Stimulated activated CD4-positive, alpha-beta T cell treated with anti-CD3 and anti-CD28 coated beads, Interleukin-1b, Interleukin-23, amount 100 ng/mL, for 1 hour (primary cell): ENCODE measurements at places on chromosomes 13 and 19.

DNA sequence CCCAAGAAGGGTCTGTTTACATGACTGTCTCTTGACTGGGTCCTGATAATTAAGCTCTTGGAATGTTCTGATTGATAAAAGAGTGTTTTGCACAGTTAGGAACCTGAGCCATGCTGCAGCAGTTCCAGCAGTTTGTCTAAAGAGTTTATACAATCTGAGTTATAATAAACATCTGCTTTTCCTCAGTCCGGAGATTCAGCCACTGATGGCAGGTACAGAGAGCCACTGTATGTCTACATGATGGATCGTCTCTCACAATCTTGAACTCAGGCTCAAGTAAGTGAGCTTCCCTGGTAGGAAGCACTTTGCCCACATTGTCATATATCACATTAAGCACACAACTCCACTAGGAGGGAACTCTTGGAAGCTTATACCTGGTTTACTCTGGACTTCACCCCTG lies 84.3 kb downstream of the UGGT2 start:
- no peak for DNase-seq

- no peak for DNase-seq
Measured at GRCh38 chr13:77298426-77298825, 28.5 kb downstream of the MYCBP2 start.

- DNase-seq = no peak
Measured at GRCh38 chr19:12786952-12787351, 4.3 kb upstream of the JUNB start.

GRCh38 chr13:42762917-42763316 lies 18.5 kb upstream of the FAM216B start:
- no peak for DNase-seq

DNA sequence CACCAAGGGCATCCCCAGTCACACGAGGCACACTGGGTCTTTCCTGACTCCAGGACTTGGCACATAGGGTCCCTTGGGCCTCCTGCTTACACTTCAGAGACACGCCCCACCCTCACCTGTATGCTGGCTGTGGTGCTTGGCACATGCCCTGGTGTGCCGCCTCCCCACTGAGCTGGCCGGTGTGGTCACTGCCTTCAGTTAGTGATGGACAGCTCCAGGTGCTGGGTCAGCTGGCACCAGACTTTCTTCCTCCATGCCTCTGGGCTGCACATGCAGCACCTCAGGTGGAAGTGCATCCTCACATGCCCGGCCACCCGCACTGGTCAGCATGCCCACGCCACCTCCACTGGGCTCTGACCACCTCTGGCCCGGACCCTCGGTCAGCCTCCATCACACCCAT lies 52.9 kb downstream of the KLF2 start:
- DNase-seq = no peak

DNA sequence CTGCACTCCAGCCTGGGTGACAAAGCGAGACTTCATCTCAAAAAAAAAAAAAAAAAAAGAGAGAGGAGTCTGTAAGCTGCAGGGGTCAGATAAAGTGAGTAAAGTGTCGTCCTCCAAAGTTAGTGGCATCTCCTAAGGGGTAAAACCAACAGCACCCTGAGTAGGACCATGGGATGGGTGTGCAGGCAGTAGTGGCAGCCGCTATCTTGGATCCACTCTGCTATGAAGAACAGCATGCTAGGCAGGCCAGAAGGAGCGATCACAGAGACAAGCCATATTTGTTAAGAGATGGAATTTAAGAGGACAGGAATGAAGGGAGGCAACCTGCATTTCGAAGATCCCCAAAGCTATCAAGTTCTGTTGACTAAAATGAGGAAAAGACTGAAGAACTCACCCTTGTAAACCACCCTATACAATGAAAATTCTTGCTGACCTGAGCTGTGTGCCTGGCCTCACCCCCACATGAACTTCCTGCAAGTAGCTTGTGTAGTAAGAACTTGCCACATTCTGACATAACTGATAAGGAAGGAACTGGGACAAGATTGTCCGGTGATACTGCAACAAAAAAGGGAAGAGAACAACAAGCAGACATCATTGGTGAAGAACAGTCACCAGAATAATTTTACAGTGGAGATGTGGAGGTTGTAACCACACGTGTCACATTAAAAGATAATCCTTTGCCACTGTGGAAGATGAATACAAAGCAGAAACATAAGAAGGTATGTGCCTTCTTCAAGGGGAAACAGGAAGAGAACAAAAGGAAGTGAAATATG lies 16.2 kb downstream of the DPY19L3 start:
- no peak for DNase-seq

GRCh38 chr13:72165276-72165675 lies 298.3 kb upstream of the DACH1 start:
- DNase-seq = no peak

DNA sequence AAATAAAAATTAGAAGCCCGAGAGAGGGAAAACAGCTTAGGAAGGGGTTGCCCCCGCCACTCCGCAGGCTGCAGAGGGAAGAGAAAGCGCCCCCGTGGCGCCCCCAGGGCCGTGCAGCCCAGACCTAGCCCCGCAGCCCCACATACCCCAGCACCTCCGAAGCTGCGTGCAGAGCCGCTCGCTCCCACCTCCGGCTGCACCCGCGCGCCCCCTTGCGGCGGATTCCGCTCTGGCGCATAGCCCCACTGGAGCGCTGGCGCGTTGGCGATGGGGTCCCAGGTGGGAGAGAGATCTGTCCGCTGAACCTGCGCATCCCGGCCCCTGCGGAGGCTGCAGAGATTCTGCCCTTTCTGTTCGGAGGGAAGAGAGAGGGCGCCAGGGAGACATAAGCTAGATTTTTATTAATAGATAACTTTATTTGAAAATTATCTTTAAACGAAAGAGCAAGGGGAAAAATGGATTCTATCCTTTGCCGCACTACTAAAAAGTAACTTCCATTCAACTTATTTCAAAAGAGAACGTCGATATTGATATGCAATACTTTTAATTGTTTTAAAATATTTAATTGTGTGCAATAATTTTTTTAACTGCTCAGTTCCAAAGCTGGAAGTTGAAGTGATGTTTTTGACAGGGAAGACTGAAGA lies 11.7 kb upstream of the CLN5 start:
- DNase-seq = peak; percentile 87

DNA sequence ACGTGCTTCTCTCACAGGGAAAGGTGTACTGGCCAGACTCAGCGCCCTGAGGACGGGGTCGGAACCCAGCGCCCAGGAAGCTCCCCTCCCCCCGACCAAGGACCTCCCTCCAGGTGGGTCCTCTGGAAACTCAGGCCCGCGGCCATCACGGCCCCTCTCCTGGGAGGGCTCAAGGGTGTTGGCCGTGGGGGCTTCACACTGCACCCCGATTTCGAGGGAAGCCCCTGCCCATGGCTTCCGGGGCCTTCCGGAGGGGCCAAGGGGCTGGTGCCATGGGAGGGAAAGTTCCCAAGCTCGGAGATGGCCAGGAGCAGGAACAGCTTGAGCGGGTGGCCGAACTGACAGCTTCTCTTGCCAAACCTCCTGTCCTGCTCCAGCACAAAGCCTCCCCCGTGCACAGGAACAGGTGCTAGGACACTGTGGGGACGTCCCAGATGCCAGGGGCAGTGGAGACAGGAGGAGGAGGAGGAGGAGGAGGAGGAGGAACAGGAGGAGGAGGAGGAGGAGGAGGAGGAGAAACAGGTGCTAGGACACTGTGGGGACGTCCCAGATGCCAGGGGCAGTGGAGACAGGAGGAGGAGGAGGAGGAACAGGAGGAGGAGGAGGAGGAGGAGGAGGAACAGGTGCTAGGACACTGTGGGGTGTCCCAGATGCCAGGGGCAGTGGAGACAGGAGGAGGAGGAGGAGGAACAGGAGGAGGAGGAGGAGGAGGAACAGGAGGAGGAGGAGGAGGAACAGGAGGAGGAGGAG lies 10.0 kb downstream of the SBNO2 start:
- no peak for DNase-seq

- no peak for DNase-seq
Measured at GRCh38 chr19:49492573-49493405, 3.4 kb upstream of the RPS11 start.

DNA sequence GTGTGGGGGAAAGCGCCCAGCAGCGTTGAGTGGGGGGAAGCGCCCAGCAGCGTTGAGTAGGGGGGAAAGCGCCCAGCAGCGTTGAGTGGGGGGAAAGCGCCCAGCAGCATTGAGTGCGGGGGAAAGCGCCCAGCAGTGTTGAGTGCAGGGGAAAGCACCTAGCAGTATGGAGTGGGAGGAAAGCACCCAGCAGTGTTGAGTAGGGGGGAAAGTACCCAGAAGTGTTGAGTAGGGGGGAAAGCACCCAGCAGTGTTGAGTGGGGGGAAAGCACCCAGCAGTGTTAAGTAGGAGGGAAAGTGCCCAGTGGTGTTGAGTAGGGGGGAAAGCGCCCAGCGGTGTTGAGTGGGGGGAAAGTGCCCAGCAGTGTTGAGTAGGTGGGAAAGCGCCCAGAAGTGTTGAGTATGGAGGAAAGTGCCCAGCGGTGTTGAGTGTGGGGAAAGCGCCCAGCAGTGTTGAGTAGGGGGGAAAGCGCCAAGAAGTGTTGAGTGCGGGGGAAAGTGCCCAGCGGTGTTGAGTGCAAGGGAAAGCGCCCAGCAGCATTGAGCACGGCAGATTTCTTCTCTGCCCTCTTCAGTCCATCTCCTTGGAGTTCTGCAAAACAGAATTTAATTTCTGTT lies 138.4 kb downstream of the ATP11A start:
- no peak for DNase-seq

DNA sequence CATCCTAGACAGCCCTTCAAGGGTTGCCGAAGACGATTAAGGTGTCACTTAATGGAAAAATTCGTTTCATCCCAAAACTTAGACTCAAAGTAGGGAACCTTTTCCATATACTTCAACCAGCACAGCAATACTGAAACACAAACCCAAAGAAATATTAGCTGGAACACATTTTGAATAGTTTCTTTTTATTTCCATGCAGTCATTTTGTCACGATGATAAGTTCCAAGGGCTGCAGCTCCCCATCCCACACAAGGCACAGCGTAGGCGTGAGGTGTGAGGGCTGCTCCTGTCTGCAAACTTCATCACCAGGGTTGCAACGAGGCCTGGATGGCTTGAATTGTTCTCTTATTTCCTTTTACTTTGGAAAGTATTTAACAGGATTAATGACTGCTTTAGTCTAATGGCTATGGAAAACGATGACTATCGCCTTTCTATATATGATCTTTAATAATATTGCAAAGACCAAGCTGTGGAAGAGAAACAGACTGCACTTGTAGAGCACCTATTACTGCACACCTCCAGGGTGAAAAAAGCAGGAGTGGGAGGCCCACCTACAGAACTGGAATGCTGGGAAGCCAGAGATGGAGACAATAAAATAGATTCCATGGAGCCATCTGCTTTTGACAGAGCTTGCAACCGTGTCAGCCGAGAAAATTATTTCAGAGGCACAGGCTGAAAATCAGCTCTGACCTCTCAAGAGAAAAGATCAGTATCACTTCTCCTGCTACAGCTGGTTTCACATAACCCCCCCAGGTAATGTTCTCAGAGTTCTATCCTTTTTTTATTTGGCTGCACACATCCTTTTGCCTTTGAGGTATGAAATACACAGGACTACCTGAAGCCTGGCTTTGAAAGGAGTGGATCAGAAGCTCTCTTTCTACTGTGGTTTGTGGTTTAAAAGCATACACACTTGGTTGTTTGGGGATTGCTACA lies 274.5 kb upstream of the NBEA start:
- DNase-seq = no peak

- DNase-seq = no peak
Measured at GRCh38 chr13:99690426-99691174, 189.3 kb downstream of the TM9SF2 start.

DNA sequence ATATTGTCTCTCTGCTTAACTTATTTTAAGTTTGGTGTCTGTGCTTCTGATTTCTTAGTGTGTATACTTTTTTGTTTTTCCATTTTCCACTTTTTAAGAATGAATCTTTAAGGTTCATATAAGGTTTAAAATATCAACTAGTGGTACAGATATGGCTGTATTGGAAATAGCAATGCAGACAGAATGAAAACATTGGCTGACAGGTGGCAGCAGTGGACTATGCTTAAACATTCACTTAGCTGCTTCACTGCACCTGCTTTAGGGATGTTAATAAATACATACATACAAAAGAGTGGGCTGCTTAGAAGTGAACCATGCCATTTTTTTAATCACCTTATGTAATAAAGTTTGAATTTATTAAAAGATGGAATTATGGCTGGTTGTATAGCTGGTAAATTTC lies 27.3 kb downstream of the TM9SF2 start:
- DNase-seq = no peak

DNA sequence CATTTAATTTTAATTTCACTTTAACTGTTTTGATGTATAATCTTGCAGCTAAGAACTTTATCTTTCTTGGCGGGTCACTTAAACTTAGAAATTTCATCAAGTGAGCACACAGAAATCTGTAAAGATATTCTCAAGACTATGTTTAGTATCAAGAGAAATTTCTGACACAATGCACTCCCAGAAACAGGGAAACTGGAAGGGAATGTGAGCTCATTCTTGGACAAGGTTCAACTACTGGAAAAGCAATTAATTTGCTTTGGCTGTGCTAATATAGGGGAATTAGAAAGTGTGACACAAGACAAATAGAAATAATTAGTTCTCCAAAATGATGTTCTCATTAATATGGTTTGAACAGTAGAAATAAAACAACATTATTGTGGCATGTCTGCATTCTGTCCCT lies 402.3 kb downstream of the DACH1 start:
- no peak for DNase-seq

DNA sequence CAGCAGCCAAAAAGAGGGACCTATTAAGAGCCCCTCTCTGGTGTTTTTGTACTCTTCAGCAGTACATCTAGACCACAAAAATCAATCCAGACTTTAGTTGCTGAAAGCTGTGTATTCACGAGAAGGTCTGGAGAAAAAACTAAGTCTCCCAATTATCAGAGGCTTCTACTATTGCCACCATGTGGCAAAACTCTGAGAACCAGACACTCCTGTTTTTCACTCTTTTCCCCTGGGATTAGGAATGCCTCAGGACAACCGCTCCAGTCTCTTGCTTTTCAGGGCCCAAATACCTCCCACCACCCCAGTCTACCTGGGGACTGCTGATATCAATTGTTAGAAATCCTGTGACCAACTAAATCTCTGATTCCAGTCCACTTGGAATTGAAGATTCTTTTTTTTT lies 30.1 kb upstream of the OBI1 start:
- no peak for DNase-seq

GRCh38 chr19:38737281-38737865 lies 6.9 kb downstream of the CAPN12 start:
- DNase-seq = no peak

DNA sequence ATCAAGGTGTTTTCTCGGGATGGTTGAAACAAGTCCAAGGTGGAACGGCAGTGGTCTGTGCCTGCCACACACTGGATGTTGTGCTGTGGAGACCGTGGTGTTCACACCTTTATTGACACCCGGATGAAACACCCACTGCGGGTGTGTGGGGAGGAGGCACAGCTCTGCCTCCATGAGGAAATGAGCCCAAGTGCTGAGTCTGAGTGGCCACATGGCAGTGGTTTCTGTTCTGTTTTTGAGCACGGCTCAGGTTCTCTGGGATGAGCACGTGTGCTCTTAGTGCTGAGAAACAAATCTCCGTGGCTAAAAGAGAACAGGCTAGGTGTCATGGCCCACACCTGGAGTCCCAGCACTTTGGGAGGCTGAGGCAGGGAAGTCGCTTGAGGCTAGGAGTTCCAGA lies 29.5 kb downstream of the UPF1 start:
- no peak for DNase-seq

- no peak for DNase-seq
Measured at GRCh38 chr13:41345914-41346589, 35.0 kb downstream of the NAA16 start.
